Smooth muscle cell of trachea (primary cell): ENCODE measurements at places on chromosomes 1 and 21. TPM values are rescaled to one million over a fixed set of nuclear protein-coding genes. Genes with fewer than 3 reads are reported as not detected.

The BATF3 gene
- total RNA-seq, result 1.2 and 3.1 TPM in 2 replicates

The FAM151A gene
- total RNA-seq, result not detected in 2 replicates

The LDLRAD1 gene
- not detected in 2 replicates for total RNA-seq

The PROK1 gene
- total RNA-seq, result not detected in 2 replicates

The IL22RA1 gene
- total RNA-seq, result 0.15 and 0.17 TPM in 2 replicates

The DNAJC11 gene
- 31.1 and 44.5 TPM in 2 replicates for total RNA-seq

The INSRR gene
- under 0.01 TPM in 1 of 2 replicates, not detected in the other for total RNA-seq

The PIK3C2B gene
- 1.5 and 4.3 TPM in 2 replicates for total RNA-seq

The MATN1 gene
- 0.33 TPM in 1 of 2 replicates, not detected in the other for total RNA-seq

The SERTAD4 gene
- 0.17 and 0.29 TPM in 2 replicates for total RNA-seq

The PPIAL4G gene
- not detected in 2 replicates for total RNA-seq

The FCRLA gene
- total RNA-seq, result 1.5 and 2.3 TPM in 2 replicates

The KCNK1 gene
- total RNA-seq, result 4.0 and 7.4 TPM in 2 replicates

The OPTC gene
- total RNA-seq, result not detected in 2 replicates

The TSPAN1 gene
- total RNA-seq, result not detected in 2 replicates

The FCRL4 gene
- not detected in 2 replicates for total RNA-seq

The GUCA2B gene
- total RNA-seq, result not detected in 2 replicates

The DDOST gene
- 279 and 378 TPM in 2 replicates for total RNA-seq

The OR2T2 gene
- not detected in 2 replicates for total RNA-seq

The PTPRC gene
- under 0.01 TPM in 1 of 2 replicates, not detected in the other for total RNA-seq

The AADACL3 gene
- total RNA-seq, result not detected in 2 replicates

The SLFNL1 gene
- total RNA-seq, result 0.66 and 0.73 TPM in 2 replicates

The FAM72D gene
- under 0.01 and 1.3 TPM in 2 replicates for total RNA-seq

The SSU72 gene
- total RNA-seq, result 84.6 and 87.3 TPM in 2 replicates

The BRDT gene
- total RNA-seq, result not detected in 2 replicates

The C8A gene
- total RNA-seq, result under 0.01 TPM in 1 of 2 replicates, not detected in the other
